HepG2 (cell line): ENCODE measurements at places on chromosomes 5 and 9.
A peak's percentile ranks its signal among the peaks of the same experiment; 100 is the strongest.

- DNase-seq, result no peak
Observed at GRCh38 chr5:173099461-173099860, 43.3 kb downstream of the CREBRF start.

DNA sequence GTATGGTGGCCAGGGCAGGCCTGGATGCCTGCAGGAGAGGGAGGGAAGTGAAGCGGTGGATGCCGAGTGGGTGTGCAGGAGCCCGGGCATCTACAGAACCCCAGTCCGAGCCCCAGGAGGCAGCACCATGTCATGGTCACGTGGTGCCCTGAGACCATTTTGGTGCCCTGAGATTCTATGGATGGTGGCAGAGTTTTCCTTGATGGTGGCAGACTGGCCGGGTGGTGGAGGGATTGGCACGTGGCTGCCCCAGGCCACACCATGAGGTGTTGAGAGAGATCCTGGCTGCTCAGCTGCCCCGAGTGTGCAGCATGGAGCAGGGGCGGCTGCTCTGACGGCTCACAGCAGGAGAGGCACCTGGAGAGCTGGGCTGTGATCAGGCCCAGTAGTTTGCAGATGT is 52.3 kb downstream of the SYK start:
- no peak for DNase-seq

DNA sequence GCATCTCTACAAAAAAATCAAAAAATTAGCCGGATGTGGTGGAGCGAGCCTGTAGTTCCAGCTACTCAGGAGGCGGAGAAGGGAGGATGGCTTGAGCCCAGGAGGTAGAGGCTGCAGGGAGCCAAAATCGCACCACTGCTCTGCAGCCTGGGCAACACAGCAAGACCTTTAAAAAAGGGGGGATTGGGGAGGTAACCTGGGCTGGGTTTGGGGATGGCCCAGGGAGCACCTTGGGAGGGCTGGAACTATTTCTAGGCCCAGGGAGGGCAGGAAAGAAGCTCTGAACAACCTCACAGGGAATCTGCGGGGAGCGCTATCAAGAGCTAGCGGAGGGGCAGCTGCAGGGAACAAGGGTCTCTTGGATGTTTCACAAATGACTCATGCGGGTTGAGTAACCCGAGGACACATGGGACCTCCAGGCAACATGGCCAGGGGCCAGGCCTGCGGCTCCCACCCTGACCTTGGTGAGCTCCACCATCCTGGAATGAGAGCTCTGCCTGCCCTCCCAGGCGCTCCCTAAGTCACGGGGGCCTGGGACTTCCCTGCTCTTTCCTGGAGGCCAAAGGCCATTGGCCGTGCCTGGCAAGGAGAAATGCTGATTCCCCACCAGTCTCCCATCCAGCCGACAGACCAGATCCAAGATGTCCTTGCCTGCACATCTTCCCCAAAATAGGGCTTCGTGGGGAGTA is 23.4 kb downstream of the SARDH start:
- peak; percentile 96 for DNase-seq

GRCh38 chr5:139282197-139282557 is 11.4 kb upstream of the MATR3 start:
- no peak for DNase-seq

- DNase-seq, result no peak
Observed at GRCh38 chr5:106525438-106525837, 1145.3 kb downstream of the EFNA5 start.
